Activated T-cell treated with anti-CD3 and anti-CD28 coated beads, Interleukin-2, amount 50 U/mL, for 72 hours (primary cell): ENCODE measurements at places on chromosomes 4 and X.

DNA sequence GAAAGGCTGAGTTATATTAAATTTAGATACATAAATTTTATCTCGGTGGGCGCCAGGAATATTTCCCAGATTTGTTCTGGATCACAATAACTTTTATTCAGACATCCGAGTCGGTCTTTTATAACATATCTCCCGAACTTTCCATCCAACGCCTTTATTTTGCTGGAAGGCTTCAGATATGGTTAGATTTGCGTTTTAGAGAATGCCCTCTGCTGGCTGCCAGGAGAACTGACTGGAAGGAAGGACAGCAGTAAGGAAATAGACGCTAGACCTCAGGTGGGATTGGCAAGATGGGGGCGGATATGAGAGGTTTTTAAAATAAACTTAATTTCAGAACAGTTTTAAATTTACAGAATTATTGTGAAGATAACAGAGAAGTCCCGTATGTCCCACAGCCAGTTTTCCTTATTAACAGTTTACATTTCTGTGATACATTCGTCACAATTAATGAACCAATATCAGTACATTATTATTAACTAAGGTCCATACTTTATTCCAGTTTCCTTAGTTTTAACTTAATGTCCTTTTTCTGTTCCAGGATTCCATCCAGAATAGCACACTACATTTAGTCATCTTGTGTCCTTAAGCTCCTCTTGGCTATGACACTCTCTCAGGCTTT, 4.6 kb upstream of the KANTR start:
- peak; percentile 37 for DNase-seq

DNA sequence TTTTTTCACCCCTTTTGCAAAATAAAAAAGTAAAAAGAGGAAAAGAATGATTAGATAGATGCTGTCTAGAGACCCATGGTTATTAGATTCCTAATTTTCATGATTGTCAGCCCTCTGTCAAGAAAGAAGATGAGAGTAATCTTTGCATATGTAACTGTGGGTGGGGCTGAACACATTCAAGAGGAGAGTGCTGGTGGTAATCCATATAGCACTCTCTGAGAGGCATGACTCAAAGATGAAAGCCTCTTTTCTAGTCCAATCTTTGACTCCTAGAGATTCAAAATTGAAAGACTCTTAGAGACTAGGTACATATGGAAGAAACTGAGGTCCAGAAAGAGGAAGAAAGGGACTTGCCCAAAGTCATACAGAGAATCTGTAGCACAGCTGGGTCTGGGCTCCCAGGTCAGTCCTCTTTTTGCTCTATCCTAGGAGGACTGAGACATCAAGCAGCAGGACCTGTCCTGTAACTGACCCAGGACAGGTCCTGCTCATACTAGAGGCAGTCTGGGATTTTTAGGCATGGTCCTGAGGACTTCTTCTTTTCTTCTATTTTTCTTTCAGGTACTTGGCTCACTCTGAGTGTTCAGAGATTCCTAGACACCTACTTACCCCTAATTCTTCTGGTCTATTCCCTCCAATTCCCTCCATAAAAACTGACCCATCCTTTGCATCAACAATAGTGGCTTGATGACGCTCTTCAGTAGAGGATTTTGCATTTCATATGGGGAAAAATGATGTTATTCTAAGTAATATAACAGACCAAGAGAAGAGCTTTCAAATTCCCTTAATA, 23.8 kb downstream of the VSIG4 start:
- no peak for DNase-seq

- DNase-seq, result no peak
Observed at GRCh38 chr4:155248002-155248896, 39.8 kb downstream of the NPY2R start.

- no peak for DNase-seq
Observed at GRCh38 chrX:155896512-155896911, 15.4 kb downstream of the VAMP7 start.

DNA sequence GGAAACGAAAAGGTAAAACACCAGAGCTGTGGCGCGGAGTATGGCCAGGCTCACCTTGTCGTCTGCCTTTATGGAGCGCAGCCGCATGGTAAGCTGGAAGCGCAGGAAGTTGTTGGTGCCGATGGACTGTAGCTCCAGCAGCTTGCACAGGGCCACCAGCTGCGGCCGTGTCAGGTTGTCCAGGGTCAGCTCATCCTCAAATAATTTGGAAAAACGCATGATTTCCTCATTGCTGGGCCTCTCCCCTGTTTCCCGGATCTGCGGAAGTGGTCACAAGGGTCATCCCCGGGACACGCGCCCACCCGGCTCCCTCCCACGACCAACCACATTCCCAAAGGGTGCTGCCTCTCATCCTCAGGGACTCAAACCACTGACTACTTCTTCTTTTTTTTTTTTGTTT, 23.3 kb downstream of the LETM1 start:
- DNase-seq, result no peak

GRCh38 chr4:88524171-88524570, 595 bp upstream of the PYURF start:
- no peak for DNase-seq

DNA sequence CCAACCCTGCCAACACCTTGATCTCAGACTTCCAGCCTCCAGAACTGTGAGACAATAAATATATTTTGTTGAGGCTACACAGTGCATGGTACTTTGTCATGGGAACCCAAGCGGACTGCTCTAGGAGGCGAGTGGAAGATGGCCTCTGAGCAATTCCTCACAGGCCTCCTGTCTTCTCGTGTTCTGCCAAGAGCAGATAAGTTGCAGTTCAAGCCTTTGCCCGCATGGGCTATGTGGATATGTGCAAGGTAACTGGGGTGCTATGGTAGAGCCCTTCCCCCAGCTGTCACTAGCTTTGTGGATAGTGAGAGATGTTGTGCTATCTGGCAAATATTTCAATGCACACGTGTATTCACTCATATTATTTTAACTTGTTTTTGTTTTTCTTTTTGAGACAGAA, 156.0 kb upstream of the BCOR start:
- DNase-seq, result no peak

DNA sequence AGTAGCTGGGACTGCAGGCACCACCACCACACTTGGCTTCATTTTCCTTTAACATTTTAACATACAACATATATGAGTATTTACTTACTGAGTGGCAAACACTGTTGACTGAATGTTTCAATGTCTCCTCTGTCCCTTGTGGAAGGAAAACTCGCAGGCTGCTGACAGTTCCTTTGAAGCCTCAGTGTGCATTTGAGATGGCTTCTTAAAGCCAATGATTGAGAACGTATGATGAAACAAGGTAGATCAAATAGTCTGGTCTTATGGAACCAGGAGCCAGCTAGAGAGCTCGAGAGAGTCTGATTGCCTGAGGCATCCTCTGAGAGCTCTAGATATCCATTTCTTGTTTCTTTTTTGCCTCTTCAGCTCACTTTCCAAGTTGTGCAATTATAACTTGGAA, 43.0 kb upstream of the PDLIM3 start:
- no peak for DNase-seq

DNA sequence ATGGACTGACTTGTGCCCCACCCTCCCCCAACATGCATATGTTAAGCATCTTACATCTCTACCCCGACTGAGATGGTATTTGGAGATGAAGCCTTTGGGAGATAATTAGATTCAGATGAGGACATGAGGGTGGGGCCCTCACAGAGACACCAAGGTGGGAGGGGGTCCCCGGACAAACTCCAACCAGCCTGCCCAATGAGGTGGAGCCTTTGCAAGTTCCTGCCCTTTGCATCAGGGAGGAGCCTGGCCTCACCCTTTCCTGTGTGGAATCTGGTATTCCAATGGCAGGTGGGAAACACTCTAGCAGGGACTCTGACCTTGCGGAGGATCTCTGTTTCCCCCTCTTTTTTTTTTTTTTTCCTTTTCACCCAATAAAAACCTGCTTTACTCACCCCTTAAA, 589.9 kb upstream of the BOD1L1 start:
- no peak for DNase-seq

DNA sequence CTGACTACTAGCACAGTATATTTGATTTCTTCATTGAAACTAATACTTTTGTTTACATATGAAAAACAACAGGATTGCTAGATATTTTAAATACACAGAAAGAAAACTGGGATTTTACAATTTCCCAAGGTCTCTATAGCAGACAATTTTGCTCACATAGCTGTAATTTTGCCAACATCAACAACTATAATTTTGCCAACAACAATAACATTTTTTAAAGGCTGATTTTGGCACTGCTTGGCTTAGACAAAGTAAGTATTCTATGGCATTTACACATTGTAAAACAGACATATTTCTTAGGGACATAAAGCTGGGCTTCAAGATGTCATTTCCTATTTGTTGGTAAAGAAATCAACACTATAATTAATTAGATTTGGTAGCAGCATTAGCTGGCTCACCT, 922.1 kb downstream of the RAB28 start:
- no peak for DNase-seq

GRCh38 chr4:73187325-73187724, 71.3 kb downstream of the ANKRD17 start:
- no peak for DNase-seq

- DNase-seq, result no peak
Observed at GRCh38 chr4:132865458-132865857, 283.6 kb upstream of the PCDH10 start.

DNA sequence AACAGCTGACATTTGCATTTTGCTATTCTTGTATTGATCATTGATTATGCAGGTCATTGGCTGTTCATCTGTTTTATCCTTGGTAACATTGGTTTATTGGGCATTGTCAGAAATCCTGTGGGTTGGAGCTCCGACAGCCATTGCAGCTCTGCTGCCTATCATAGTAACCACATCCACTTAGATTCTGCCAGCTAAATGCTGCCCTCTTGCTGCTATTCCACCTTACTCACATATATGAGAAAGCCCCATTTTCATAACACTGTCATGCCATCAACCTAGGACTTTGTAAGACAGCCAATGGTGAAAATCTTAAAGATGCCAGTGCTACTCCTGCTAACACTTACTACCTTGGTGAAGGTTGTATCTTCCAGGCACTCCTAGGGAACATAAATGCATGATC, 187.3 kb upstream of the CXCL13 start:
- peak; percentile 4 for DNase-seq

DNA sequence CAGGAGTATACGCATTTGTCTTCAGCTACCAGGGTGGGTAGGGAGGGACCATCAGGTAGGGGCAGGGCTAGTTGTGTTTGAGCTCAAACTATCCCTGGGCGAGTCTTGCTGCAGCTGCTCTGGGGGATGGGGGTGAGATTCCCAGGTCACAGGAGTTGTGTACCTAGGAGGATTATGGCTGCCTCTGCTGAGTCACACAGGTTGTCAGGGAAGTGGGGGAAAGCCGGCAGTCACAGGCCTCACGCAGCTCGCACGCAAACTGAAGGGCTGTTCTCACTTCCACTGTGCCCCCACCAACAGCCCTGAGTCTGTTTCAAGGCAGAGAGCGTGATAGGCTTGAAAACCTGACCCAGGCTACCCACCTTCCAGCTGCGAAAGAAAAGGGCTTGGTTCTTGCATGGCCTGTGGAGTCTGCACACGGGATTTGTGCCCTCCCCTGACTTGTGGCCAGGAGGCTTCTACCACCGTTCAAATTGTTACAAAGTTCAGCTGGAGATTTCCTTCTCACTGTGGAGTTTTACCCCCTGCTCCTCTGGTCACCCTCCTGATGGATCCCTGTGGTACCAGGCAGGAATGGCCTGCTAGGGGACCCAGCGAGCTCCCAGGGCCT, 63.8 kb downstream of the ARFIP1 start:
- no peak for DNase-seq

DNA sequence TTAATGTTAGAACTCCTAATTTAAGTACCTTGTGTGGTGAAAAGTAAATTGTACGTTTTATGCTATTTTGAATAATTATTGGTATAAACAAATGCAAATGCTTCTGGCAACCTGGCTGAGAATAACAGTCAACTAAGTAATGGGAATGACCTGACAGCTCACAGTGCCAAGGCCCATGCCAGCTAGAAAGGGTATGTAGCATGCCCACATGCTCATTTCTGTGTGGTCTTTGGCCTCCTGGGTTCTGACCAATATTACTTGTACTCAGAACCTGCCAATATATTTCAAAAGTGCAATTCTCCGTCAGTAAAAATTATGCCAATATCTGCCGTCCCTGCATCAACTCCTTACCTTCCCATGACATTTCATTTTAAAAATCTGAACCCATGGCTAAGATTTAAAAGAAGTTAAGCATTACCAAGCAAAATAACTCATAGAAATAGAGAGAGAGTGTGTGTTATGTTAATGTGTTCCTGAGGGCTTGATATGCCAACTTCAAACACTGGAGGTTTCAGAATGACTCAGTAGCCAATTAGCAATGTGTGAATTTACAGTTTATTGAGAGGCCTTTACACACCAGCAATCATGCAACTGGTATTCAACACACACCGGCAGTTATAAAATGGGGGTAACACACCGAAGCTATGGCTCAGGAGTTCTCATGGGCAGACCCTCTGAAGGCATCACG, 820.8 kb downstream of the FSTL5 start:
- DNase-seq, result no peak

DNA sequence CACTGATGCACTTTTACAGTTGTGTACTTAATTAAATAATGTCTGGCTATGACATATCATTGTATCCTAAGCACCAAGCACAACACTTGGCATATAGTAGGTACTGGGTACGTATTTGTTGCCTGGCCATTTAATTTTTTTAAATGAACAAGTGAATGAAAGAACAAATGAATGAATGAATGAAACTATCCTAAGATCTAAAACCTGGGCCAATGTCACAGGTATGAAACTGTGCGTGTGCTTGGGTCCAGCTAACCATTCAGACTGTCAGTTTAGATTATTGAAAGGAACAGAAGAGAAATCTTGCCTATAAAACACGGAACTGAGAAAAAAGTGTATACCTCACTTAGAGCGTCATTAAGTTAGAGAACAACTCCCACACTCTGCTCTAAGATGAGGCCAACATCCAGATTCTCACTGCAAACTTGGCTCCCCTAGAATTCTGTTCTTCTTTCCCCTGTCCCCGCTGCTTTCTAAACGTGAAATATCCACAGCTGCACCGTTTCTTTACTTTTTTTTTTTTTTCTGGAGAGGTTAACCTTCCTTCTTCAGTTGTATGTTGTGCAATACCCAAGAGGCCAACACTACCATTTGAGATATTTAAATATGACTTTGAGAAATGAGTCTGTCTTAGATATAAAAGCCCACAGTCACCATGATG, 17.3 kb upstream of the SEL1L3 start:
- no peak for DNase-seq

- DNase-seq, result no peak
Observed at GRCh38 chrX:133859336-133859735, 126.1 kb downstream of the GPC3 start.

GRCh38 chr4:67638136-67638535, 62.8 kb downstream of the UBA6 start:
- no peak for DNase-seq

GRCh38 chr4:183403486-183403885, 41.0 kb upstream of the CDKN2AIP start:
- no peak for DNase-seq

DNA sequence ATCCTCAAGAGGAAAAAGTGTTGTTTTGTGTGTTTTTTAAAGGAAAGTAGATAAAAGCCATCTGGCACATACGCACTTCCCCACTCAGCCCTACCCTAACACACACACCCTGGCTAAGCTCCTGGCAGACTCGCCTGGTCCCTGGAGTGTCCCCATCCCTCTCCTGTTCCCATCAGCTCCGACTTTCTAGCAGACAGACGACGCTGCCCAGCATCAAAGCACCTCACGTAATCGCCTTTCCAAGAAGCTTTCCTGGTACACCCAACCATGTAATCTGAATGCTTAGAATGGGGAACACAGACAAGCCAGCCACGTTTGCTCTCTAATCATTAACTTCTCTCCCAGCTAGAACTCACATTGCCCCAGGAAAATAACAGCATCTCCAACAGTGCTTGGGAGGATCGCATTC, 116.2 kb downstream of the AFAP1 start:
- DNase-seq, result no peak
